ENCODE measurements at places on chromosomes 6 and 20.

DNA sequence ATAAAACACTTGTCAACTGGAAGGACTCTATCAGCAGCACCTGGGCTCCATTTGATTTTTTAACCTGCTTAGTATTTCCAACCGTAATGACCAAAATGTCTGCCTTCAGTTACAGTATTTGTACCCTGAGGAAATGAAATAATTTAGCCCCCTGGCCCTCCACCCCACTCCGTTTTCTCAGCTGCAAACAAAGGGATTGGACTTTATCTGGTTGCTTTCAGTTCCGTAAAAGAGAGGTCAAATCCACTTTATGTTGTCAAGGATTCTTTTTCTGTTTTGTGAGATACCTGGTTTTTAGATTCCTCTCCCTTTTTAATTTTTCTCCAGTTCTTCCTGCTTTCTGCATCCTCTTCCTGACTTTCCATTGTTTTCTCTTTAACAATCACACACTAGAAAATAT is 64.4 kb upstream of the BMP2 start:
- no peak for DNase-seq

DNA sequence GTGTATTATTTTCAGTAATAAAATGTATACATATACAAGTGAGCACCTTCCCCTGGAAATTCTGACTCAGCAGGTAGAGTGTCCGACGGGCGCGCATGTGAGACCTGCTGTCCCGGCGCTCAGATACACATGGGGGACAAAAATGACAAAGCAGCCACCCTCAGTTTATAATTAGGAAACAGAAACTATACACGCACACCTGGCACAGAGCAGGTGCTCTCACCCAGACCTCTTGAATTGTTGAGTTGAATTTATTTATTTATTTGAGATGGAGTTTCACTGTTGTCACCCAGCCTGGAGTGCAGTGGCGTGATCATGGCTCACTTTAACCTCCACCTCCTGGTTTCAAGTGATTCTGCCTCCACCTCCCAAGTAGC is 180.4 kb downstream of the ZDHHC14 start:
- no peak for DNase-seq

DNA sequence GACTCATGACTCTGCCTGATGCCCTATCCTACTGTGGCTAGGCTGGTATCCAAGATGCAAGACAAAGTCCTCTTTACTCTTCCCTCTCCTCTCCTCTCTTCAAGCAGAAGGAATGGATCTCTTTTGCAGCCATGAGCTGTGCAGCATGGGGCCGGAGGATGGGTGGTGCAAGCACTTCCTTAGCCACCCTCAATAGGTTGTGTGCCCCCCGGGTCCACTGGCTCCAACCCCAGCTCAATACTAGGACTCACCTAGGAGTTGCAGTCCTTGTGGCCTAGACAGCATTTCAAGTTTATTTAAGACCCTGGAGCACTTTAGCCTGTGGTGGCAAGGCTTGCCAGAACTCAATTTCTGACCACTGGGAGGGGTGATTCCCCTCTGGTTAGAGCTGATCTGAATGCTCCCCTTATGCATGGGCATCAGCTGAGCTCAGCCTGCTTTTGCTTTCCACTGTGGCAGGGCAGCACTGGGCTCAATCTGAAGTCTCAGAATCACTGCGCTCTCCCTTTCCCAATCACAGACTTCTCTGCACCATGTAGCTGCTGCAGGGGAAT is 29.0 kb upstream of the GRM4 start:
- DNase-seq = no peak

- DNase-seq = no peak
Measured at GRCh38 chr6:32111424-32112066, 2.4 kb upstream of the TNXB start.

GRCh38 chr6:69812746-69813427 is 16.1 kb upstream of the LMBRD1 start:
- DNase-seq = no peak

DNA sequence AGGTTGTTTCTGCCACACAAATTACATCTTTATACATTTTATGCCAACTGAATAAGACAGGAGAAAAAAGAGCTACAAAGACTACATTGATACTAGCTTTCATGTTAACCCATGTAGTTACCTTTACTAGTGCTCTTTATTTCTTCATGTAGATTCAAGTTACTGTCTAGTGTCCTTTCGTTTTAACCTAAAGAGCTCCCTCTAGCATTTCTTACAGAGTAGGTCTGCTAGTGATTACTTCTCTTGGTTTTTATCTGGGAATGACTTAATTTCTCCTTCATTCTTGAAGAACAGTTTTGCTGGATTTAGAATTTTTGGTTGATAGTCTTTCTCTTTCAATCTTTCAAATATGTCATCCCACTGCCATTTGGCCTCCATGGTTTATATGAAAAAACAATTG is 21.2 kb upstream of the NOP56 start:
- no peak for DNase-seq

- DNase-seq = no peak
Measured at GRCh38 chr20:10853176-10853575, 179.4 kb upstream of the JAG1 start.

GRCh38 chr20:63782521-63782971 is 43.0 kb downstream of the SLC2A4RG start:
- DNase-seq = no peak

DNA sequence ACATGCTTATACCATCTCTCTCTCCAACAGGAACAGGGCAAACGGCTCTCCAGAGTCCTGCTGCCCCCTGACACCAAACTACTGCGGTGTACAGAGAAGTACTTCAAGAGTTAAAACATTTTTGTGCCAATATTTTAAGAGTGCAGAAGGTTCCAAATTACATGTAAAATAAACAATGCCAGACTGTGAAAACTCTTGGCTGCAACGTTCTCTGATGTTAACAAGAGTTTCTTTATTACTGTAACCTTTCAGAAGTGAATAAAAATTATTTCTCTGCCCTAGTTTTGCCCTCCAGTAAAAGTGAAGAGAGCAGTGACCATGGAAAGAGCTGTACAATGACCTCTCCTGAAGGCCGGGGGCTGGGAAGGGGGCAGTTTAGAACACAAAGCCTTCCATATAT is 41.4 kb upstream of the FAM83C start:
- no peak for DNase-seq

DNA sequence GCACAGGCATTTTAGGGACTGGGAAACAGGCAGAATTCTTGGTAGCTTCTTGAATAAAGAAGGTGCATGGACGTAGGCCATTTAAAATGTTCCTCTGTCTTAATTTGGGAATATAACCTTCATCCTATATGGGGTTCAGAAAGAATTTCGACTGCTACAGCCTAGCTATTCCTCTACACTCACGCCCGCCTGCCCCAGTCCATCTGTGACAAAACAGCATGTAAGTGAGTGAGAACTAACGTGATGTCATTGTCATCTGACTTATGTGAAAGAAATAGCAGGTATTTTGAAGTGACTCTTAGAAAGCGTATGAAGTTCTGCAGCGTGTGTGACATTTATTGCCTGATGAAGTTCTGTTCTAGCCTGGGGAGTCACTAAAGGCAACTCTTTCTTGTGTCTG is 52.2 kb upstream of the SLC22A1 start:
- no peak for DNase-seq

DNA sequence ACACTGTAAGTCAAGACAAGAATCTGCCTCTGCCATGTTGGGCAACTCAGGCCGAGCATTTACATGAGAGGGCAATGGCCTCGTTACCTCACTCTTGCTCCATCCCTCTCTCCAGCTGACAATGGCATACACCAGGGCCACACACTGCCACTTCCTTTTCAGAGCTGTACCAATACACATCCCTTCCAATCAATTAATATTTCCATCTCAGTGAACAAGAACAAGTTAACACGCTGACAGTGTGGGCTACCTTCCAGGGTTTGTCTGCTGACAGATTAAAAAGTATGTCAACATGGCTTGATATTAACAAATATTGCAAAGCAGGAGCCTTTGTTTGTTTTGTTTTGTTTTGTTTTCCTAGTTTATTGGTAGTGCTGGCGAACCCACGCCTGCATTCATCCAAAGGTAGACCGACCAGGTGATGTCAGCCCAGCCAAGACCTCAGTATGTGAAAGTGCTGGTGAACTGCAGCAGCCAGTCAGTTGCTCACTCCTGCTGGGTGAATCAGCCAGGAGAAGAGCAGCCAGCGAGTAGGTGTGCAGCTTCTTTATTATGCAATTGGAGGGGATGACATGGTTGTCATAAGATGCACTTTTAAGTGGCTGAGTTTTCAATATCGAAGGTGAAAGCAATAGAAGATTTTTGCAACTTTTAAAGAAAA is 487.3 kb upstream of the JARID2 start:
- DNase-seq = peak; percentile 67

DNA sequence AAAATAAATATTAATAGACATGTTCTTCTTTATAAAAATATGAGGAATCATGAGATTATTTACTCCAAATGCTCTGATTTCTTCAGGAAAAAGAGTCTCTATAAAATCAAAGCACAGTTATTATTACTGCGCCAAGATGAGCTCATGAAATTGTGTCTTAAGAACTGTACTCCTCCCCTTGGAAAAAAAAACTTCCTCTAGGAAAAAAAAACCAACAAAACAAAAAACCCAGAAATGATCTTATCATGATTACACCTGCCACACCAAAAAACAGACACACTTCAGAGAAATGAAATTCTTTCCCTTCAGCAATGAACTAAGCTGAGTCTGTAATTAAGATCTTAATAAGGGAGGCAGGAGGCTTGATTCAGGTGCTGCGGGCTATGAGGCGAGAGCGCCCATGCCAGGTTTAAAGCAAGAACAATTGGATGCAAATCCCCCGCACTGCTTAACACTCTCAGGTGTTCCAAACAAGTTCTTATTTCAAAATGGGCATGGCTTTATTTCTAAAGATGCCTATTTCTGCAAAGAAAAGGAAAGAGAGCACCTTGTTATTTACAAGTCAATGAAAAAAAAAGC is 9.1 kb downstream of the NEDD9 start:
- no peak for DNase-seq

DNA sequence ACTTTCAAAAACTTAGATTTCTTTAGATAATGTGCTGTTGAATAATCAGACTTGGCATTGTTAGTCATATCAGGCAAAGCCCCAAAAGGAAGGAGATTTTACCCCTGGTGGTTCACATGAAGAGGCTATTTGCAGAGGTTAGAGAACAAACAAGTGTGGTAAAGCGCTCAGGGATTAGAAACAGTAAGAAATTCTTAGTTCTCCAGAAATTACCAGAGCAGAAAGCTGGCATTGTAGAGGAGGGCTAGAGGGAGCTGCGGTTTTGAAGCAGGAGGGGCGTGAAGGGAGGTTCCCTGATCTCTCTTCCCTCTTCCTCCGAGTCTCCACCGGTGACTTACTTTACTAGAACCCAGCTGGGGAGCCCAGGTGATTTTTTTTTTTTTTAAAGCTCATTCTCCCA is 10.2 kb downstream of the MYO6 start:
- DNase-seq = no peak

- no peak for DNase-seq
Measured at GRCh38 chr6:158357570-158358216, 45.4 kb downstream of the TULP4 start.

DNA sequence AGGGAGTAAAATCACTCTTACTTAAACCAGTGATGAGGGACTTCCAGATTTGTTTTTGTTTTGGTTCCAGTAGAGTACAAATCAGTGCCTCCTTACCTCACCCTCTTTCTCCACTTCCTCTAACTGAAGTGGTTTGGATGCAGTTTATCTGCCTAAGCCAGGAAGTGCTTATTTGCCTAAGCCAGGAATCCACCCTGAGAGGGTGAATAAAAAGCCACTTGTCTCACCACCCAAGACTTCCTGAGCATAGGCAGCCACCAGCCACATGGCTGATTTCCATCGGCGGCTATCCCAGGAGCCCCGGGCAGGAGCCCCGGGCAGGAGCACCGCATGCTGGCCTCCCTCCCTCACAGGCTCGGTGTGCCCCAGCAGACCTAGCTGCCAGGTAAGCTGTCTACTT is 12.0 kb downstream of the LRP11 start:
- peak; percentile 92 for DNase-seq

- DNase-seq = no peak
Measured at GRCh38 chr20:32007787-32008616, 2.2 kb upstream of the CCM2L start.

- DNase-seq = no peak
Measured at GRCh38 chr6:149071997-149072396, 245.5 kb upstream of the TAB2 start.

DNA sequence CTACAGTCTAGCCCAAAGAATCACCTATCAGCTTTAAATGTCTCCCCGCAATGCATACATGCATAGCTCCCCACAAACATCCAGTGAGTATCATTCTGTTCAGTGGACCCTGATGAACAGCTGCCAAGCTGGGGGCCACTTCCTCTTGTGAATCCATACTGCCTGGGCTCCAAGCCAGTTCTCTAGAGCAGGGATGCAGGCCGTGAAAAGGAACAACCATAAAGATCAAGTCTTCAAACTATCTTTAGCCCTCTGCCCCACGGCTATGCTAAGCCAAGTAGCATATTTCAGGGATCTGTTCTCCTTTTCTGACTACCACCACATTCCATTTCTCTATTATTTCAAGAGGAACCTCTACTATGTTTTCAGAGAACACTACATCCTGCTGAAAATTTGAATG is 191.7 kb upstream of the BTBD3 start:
- no peak for DNase-seq

- no peak for DNase-seq
Measured at GRCh38 chr6:119647309-119647708, 297.7 kb upstream of the MAN1A1 start.

DNA sequence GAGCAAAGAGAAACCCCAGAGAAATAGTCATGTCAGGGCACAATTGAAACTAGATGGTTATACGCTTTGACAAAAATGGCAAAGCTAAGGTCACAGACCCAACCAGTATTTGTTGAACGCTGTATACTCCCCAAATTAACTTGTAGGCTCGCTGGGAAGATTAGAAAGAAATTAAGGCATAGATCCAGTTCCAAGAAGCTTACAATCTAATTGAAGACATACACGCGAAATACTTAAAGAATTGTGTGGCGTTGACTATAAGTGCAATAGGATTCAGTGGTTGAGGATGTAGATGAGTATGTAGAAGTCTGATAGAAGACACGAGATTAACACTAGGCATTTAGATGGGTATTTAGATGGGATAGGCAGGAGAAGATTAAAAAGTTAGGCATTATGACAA is 525 bp downstream of the FAM229B start:
- no peak for DNase-seq

- no peak for DNase-seq
Measured at GRCh38 chr20:64247307-64247618, 8.3 kb upstream of the PCMTD2 start.

- no peak for DNase-seq
Measured at GRCh38 chr20:2820896-2821869, 5.0 kb downstream of the TMEM239 start.

DNA sequence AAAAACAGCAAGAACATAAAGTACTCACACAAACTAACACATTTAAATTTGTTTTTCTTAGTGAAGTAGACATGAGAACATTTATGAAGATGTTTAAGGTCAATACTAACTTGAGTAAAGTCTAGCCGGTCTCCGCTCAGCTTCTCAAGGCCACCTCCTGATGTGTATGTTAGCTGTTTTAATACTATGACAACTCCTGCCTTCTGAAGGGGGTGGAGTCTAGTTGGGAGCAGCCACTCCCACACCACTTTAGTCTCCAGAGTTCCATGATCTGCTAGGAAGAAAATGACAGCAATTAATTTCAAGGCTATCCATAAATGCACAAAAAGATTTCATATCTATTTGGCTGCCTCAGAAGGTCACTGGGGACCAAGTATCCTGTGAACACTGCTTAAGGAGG is at the start of gene GSTA3:
GSTA3 (minus strand) TSS at position 168 of the 400 bp plus-strand sequence. CDS start 3,864 bp downstream, outside the sequence.
- no peak for DNase-seq

Data from inflammatory macrophage treated with lipopolysaccharide for 1 hour (primary cell).